ENCODE measurements at places on chromosomes 6 and 20.

- no peak for DNase-seq
Observed at GRCh38 chr20:17767624-17768023, 67.9 kb downstream of the BANF2 start.

DNA sequence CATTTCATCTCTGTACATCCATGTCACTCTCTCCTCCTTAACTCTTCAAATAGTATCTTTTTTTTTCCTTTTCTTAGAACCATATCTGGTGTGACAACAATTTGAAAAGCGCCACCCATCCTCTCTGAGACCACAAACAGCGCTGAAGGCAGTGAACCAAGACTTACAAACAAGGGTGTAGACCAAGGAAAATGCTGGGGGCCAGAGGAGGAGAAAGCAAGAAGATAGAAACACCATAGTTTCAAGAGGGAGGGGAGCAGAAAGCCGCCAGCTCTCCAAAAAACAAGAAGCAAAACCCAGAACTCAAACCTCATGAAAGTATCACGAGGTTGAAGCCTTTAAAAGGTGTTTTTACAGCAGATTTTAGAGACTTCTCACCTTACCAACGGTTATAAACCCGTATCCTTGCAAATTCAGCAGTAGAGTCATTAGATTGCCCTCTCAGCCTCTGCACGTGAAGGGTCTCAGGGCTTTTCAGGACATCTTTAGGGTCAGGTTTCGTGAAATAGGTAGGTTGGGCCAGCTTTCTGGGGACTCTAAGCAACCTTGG, 13.3 kb upstream of the RIPOR2 start:
- no peak for DNase-seq

- DNase-seq, result no peak
Observed at GRCh38 chr6:111918825-111919224, 45.6 kb upstream of the FYN start.

DNA sequence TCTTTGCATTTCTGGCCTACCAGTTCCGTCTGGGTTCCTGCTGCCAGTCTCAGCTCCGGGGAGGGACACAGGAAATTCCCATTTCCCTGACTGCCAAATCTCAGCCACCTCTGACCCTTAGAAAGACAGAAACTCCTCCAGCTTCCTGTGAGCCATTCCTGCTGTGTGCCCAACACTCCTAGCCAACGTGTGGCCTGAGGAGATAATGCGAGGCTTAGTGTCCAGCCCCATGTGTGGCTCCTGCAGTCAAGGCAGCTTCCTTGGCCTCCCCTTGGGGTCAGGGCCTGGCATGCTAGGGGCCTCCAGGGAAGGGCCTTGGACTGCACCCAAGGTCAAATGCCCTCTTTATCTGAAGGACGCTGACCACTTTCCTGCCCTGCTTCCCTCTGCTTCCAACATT, 45.1 kb downstream of the MAFB start:
- DNase-seq, result no peak

GRCh38 chr20:10236540-10237533, 18.2 kb downstream of the SNAP25 start:
- no peak for DNase-seq

GRCh38 chr20:15256676-15257568, 919.5 kb upstream of the FLRT3 start:
- DNase-seq, result no peak

DNA sequence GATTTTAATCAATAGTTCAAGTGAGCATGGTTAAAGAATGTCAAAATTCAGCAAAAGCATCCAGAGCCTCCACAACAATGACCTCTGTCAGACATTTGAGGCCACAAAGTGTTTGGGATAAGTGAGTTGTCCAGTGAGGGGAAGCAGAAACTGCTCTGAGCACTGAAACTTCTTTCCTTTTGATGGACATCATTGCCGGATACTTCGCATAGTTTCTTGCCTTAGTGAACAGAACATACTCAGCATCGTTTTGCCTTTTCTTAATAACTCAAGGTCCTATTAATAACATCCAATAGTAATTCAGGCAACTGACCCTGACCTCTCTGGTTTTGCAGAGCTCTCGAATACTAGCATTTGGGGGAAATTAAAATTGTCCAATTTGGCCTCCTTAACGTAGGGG, 78.6 kb downstream of the EDN3 start:
- DNase-seq, result no peak

GRCh38 chr6:169212897-169213813, 40.5 kb downstream of the THBS2 start:
- DNase-seq, result peak; percentile 71

DNA sequence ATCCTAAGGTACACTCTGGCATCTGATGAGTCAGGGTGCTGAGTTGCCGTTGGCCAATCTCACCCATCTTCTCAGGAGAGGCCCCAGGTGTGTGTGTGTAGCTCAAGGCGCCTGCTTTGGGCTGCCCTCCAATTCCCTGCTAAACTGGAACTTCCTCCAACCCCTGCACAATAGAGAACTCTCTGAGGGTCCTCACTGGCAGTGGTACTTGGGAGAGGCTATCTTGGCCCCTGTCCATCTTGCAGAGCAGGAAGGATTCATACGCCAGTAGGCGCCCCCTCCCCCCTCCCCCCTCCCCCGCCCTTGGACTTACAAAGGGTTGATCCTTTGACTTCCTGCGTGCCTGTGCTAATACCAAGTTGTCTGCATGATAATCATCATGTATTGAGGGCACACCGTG, 173.6 kb downstream of the SASH1 start:
- DNase-seq, result no peak

- DNase-seq, result no peak
Observed at GRCh38 chr20:59123678-59124255, 39.9 kb upstream of the ZNF831 start.

DNA sequence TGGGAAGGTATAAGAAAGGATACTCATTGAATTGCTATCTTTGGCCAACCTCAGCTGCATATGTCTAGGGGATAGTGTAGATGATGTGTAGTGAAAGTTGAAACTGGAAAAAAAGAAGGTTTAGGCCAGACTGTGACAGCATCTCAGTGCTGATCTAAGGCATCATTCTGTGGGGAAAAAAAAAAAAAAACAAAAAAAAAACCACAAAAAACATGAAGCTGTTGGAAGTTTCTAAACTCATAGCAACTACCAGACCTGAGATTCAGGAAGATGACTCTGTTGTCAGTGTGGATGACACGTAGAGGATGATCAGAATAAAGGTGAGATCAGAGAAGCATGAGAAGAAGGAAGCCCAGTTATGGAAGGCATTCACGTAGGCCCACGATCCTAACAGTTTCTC, 100.8 kb upstream of the CNKSR3 start:
- DNase-seq, result no peak

DNA sequence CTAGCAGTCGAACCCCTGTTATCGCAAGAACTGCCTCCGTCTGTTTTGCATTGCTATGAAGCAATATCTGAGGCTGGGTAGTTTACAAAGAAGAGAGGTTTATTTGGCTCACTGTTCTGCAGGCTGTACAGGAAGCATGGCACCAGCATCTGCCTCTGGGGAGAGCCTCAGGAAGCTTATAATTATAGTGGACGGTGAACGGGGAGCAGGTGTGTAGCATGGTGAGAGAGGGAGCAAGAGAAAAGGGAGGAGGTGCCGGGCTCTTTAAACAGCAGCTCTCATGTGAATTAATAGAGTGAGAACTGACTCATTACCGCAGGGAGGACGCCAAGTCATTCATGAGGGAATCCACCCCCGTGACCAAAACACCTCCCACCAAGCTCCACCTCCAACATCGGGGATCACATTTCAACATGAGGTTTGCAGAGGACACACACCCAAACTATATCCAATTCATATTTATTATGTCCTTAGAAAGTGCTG, 172.6 kb upstream of the KCNG1 start:
- no peak for DNase-seq

DNA sequence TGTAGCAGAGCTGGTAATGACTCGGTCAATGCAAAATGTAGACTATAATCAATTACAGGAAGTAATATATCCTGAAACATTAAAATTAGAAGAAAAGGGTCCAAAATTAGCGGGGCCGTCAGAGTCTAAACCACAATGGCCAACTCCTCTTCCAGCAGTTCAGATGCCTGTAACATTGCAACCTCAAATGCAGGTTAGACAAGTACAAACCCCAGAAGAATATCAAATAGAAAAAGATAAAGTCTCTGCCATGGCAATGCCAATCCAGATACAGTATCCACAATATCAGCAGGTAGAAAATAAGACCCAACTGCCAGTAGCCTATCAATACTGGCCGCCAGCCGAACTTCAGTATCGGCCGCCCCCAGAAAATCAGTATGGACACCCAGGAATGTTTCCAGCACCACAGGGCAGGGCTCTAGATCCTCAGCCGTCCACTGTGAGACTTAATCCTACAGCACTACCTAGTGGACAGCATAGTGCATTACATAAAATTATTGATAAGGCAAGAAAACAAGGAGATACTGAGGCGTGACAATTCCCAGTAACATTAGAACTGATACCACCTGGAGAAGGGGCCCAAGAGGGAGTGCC, 158.4 kb downstream of the GPX5 start:
- DNase-seq, result no peak

DNA sequence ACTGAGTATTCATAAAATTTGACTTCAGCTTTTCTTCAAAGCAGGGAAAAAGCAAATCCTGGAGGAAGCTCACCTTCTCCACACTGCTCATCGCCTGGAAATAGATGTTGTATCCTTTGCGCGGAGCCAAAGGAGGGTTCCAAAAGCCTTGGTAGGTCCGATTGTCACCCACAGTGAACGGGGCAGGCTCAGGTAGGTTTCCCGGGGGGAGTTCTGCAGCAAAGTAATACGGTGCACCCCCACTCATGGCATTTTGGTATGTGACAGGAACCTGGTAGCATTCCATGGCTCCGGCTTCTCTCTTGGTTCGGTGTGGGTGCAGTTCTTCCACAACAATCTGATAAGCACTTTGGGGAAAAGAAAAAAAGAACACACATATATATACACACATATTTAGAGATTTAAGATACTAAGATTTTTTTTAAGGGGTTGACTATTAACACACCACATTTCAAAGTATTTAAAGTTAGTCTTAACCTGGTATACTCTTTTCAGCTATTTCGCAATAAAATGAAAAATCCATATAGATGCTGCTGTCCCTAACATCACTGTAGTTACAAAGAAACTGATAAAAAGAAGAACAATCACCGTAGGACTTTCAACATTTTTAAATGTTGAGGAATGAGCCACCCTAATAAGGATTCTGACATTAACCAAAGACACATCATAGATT, 166.7 kb upstream of the THEMIS start:
- DNase-seq, result no peak

GRCh38 chr6:47165918-47166317, 123.8 kb upstream of the ADGRF1 start:
- no peak for DNase-seq

- peak; percentile 28 for DNase-seq
Observed at GRCh38 chr20:51500311-51500710, 42.2 kb downstream of the NFATC2 start.
